ENCODE measurements at places on chromosomes 2 and 18.

GRCh38 chr18:32201948-32202672, 12.3 kb downstream of the MEP1B start:
- DNase-seq = no peak

- DNase-seq = no peak
These were observed 8.1 kb downstream of the GMCL1 start for GRCh38 chr2:69837533-69837932.

DNA sequence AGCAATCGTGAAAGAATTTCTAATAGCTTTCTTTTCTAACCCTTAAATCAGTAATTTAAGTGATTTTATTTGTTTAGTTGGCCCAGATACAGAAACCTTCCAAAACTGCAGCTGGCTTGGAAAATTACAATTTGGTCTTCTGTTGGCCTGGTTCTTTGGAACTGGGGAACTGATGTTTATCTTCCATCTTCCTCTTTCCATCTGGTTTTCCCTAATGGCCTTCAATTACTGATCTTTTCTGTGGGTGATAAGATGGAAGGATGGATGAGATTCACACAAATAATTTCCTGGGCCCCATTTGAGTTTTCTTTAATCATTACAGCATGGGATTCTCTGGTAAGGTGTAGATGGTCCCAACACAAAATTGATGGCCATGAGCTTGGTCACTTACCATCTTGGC, 106.5 kb upstream of the CHRNA1 start:
- no peak for DNase-seq

GRCh38 chr2:20452551-20452950, 5.7 kb downstream of the RHOB start:
- DNase-seq = no peak

DNA sequence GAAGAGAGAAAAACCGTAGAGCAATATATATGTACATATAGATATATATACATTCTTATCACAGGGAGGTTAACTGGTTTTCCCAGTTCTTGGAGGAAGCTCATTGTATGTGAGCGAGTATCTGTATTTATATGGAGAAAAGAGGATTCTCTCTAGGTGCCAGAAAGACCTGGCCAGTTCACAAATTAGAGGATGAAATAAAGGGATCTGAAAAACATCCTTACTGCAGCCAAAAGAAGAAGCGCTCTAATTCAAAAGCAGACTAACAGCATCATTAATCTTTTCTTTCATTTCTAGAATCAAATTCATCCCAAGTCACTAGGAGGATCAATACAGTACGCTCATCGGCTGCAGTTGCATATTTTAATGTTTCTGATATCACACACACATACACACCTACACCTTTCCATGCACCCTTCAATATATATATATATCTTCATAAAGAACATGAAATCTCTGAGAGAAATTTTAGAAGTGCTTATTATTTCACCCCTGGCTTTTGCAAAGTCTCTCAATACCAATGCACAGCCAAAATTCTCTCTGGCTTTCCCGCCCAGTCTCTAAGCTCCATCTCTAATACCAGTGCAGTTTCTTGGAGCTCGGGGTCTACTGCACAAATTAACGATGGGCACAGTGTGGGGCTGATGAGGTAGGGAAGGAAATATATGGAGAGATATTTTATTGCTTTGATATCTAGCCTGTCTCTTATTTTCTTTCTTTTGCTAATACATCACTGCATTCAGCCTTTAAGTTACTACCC, 731 bp downstream of the NRXN1 start:
- DNase-seq = no peak

DNA sequence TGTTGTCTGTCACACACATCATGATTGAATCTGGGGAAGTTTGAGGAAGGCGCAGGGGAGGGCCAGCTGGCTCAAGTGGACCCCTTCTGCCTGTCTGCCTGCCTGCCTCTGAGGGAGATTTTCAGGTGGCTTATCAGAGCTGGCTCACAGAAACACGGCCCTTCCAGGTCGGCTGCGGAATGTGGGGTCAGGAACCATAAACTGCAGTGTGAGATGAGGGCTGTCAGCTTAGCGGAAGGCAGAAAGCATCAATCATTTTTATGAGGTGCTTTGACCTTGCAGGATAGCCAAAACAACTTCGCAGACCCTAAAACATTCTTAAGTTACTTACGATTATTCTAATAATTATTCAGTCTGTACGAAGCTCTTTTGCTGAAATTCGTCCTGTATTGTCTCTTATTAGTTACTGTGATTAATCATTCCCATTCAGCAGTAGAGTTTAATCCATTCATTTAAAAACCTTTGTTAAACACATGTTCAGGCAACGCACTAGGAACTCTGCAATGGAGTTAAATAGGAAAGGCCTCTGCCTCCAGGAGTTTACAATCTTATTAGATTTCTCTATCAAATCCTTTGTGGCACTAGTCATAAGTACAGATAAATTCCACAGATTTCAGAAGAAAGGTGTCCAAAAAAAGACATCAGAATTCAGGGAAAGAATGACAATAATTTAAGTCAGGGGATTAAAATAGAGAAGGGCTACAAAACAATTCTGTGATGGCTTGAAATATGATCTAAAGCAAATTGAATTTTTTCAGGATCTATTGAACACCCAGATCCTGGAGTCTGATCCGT, 371.6 kb downstream of the HRH4 start:
- DNase-seq = no peak

DNA sequence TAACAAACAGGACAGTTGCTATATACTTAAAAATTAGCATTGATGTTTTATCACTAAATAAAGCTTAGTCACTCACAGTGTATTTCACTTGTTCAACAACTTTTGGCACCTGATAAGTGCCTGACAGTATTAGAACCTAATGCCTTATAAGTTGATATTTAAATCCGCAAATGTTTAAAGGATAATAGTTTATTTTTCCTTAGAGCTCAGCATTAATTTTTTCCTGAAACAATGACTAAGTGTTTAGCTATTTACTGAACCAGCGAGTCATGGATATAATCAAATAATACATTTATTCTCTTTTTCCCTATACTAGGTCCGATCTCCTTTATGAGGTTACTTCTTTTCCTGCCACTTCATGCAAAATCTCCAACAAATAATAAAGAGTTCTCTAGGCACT, 146.0 kb upstream of the PGAP1 start:
- no peak for DNase-seq

GRCh38 chr2:157866202-157866601, 9.9 kb downstream of the ACVR1 start:
- DNase-seq = no peak

- DNase-seq = no peak
These were observed 72.1 kb upstream of the CAB39 start for GRCh38 chr2:230640540-230641011.

- no peak for DNase-seq
These were observed 31.5 kb upstream of the PTPRM start for GRCh38 chr18:7535436-7536205.

DNA sequence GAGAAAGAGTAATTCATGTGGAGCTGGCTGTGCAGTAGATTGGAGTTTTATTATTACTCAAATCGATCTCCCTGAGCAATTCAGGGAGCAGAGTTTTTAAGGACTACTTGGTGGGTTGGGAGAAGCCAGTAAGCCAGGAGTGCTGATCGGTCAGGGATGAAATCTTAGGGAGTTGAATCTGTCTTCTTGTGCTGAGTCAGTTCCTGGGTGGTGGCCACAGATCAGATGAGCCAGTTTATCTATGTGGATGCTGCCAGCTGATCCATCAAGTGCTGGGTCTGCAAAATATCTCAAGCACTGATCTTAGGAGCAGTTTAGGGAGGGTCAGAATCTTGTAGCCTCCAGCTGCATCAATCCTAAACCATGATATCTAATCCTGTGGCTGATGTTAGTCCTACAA, 17.0 kb upstream of the UGT1A8 start:
- DNase-seq = no peak

DNA sequence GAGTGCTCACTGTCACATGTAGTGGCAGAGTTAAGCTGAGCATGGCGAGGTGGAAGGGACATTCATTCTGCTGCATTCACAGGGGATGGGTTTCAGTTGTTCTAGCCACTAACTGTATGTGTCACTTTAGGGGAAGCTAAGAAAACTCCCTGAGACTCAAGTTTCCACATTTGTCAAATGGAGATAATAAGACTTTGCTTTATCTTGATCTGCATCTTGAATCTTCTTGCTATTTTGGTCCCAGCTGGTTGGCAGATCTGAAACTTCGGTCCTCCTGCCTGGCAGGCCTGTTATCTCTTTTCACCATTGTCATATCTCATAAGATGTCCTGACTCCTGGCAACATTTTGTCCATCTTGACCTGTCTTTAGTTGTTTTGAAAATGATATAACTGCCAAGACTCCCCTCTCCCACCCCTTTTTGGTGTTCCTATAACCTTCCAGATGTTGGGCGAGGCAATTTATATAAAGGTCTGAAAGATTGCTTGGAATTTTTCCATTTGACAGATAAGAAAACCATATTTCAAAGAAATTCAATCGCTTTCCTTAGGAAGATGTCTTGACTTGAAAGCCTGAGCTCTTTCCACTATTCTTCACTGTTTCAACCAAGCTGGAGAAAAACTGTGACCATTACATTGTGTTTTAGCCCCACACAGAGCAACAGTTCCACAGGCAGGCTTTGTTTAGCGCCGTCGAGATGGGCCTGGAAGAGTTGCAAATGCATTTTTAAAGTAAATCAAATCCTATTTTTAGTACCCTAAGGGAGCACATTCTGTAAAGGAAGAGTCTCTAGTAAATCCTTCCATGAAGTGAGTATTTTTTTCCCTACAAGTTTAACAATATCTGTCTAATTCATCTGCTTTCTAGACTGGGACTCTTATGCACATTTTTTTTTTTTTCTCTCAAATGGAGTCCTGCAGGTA, 33.4 kb downstream of the MYCN start:
- DNase-seq = no peak

GRCh38 chr2:146867477-146867986, 977.3 kb upstream of the ACVR2A start:
- DNase-seq = no peak

Data from NCI-H510A treated with DMSO at 0.1 percent for 48 hours (cell line).